ENCODE measurements at places on chromosomes 5 and 9. TPM values are rescaled to one million over a fixed set of nuclear protein-coding genes. Genes with fewer than 3 reads are reported as not detected.
A peak's percentile ranks its signal among the peaks of the same experiment; 100 is the strongest.

Gene SLC36A2
- not detected for total RNA-seq

- H3K36me3 ChIP-seq: no peaks in the 10 kb centered on the region
- no peaks in the 10 kb centered on the region for H3K4me1 ChIP-seq
- no peak overlapping the region for H3K4me3 ChIP-seq
- H3K27me3 ChIP-seq: no peaks in the 10 kb centered on the region
Observed at GRCh38 chr9:120698766-120699165, 15.5 kb downstream of the MEGF9 start.

- H3K4me3 ChIP-seq: no peak overlapping the region
- H3K36me3 ChIP-seq: no peaks in the 10 kb centered on the region
- H3K27ac ChIP-seq: no peak overlapping the region
- no peaks in the 10 kb centered on the region for H3K4me1 ChIP-seq
- H3K27me3 ChIP-seq: peaks cover 9% of the 10 kb centered on the region
Observed at GRCh38 chr5:133556551-133556950, 55.8 kb downstream of the FSTL4 start.

DNA sequence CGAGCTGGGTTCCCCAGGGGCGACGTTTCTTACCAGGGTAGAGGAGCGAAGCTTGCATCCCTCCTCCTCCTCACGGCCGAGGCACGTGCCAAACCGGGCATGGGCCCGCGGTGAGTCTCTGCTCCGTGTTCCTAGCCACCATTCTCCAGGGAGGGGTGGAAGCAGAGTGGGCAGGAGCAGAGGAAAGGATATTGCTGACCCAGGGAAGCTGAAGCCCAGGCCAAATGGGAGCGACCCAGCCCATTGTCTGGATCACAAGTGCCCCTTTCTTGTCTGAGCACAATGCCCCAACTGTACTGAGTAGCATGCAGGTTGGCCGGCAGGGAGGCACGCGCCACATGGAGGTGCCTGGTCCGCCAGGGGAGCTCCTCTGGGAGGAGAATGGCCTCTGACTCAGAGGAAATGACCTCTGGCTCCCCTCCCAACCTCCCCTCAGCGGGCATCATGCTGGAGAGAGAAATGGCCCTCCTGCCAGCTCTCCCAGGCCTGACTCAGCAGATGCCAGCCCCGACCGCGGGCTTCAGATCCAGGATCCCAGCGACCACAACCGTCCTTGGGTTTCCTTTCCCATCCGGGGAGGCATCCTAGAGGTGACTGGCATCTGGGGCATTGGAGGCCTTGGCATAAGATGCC lies 1.1 kb downstream of the PRR7 start:
- H3K4me1 ChIP-seq: peaks cover 68% of the 10 kb centered on the region
- no peaks in the 10 kb centered on the region for H3K27me3 ChIP-seq
- peaks cover 5% of the 10 kb centered on the region for H3K36me3 ChIP-seq
- H3K4me3 ChIP-seq: peak overlapping the region; percentile 19
- H3K27ac ChIP-seq: no peak overlapping the region

Data from CD4-positive, alpha-beta T cell (primary cell).